ENCODE measurements at places on chromosomes 7 and 10.

- no peak for DNase-seq
Observed at GRCh38 chr7:70953331-70953741, 178.6 kb upstream of the GALNT17 start.

DNA sequence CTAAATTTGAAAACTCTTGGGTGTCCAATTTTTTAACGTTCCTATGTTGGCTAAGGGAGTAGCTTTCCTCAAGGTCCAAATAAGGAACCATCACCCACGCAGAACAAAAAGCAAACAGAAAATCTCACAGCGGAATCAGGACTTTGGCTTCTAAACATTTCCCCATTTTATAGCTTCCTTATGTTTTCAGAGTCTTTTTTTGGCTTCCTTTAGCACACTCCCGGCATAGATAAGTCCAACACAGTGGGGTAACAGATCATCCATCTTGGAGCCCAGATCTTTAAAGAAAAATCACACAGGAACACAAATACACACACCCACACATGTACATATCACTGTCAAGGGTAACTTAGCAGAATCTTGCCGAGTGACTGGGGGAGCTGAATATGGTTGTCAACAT lies 4.2 kb upstream of the TCF7L2 start:
- DNase-seq: no peak

DNA sequence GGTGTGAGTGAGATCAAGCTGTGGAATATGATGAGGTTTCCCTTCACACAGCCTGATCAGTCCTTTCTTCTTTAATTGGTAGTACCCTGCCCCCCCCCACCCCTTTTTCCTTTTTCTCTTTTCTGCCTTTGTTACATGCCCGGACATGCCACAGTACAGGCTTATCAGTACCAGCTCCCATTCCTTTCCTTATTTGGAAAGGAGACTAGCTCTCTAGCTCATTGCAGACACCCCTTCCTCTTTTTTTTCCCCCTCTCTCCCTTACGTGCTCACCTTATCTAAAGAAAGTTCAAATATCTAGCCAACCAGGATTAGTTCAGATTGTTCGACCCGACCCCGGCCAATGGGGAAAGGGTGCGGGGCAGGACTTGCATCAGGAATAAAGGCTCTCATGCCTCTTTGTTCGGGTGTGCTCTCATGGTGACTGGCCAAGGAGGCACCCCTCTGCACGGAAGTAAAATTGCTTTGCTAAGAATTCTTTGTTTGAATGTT lies 230.4 kb downstream of the ACTR3B start:
- DNase-seq: no peak

- DNase-seq: peak; percentile 45
Observed at GRCh38 chr10:11165591-11166543, 148.2 kb downstream of the CELF2 start.

GRCh38 chr7:93757426-93757825 lies 133.1 kb downstream of the TFPI2 start:
- DNase-seq: no peak

DNA sequence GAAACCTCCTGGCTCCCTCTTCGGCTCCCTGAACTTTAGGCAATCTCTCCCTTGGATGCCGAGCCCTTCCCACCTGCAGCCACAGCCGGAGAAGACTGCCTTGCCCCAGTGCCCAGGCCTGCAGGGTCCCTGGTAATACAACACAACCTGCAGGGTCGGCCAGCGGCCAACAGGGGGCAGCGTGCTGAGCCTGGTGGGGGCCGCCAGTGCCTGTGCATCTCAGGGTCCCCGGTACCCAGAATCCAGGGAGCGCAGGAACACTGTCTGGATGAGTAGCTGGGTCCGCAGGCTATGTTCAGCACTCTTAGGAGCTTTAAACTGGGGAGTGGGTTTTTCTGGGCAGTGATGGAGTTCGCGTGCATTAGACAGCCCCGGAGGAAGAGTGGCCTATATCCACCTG lies 17.5 kb upstream of the C10orf71 start:
- no peak for DNase-seq

- DNase-seq: no peak
Observed at GRCh38 chr7:27409776-27410175, 167.2 kb downstream of the EVX1 start.

DNA sequence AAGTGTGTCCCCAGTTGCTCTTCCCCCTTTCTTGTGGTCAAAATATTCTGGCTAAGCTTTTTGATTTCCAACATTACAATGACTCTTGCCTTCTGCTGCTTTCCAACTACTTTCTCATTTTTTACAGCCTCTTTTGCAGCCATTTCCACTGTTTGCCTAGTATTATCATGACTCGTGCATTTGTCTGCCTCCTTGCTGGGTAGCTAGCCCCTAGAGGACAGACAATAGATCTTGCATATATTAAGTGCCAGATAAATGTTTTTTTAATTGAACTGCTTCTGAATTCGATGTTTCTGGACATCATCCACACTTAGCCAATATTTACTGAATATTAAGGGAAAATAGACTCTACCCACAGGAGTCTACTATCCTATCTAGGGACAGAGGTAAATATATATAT lies 124.5 kb downstream of the POU6F2 start:
- DNase-seq: no peak

DNA sequence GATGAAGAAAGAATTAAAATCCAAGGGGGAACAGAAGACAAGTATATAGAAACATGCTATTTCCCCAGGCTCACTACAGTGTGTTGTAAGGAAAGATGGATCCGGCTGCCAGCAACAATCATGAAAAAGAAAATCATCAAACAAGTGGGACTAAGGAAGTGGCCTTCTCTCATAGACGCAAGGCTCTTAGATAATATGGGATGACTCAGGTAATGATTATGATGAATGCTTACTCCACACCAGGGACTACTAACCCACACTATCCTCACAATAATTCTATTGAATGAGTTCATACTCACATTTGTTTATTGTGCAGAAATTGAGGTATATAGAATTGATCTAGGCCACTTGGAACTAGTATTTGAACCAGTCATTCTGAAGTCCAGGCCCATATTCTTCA lies 111.2 kb upstream of the BET1 start:
- no peak for DNase-seq

DNA sequence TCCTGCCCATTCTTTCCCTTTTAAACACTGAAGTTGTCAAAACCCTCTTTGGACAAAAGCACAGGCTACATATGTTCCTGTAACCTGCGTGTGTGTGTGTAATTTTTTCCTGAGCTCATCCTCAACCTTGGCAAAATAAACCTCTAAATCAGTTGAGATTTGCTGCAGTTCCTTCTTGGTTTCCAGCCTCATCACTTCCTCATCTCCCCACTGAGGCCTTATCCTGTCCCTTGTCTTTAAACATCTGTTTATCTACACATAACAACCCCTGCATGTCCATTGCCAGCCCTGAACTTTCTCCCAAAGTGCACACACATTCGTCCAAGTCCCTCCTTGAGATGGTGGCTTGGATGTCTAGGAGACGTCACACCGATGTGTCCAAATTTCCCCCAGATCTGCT lies 35.5 kb downstream of the LYZL2 start:
- DNase-seq: no peak

- no peak for DNase-seq
Observed at GRCh38 chr7:515628-516027, 4.0 kb downstream of the PDGFA start.

DNA sequence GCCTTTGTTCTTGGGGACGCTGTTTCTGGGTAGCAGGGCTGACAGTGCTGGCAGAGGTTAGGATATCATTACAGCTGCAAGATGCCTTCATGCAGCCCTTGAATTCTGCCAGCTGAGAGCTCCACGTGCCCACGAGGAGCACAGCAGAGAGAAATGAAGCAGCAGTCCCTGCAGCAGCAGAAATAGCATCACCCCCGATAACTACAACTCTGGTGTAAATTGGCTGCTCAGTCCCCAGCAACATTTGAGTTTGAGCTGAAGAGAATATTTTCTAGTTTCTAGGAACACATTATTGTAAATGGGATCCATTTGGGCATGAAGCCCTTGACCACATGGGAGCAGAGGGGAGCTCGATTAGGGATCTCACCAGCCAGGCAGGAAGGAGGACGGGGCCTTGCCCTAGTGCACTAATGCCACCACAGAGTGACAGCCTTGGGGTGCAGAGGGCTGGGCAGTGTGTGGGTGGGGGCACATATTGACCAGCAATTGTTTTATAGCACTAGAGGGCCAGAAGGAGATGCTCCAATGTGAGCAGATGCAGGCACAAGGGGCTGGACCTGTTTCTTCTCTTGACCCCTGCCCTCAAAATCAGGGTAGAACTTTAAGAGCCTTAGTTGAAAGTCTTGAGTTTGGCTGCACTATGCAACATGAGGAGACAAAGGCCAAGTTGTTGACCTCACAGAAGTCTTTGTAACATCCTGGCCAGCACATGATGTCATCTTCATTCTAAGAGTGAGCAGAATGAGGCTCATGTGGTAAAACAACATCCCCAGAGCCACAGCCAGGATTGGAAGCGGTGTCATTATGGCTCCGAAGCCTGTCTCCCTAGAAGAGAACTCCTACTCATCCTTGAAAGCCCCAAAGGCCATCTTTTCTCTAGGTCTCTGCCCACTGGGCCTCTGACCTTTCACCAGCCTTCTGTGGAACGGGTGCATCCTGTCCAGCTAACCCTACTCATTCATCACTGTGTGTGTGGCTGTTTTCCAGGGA lies 52.6 kb downstream of the ADCY1 start:
- DNase-seq: no peak
